ENCODE measurements at places on chromosomes 16 and 17.

DNA sequence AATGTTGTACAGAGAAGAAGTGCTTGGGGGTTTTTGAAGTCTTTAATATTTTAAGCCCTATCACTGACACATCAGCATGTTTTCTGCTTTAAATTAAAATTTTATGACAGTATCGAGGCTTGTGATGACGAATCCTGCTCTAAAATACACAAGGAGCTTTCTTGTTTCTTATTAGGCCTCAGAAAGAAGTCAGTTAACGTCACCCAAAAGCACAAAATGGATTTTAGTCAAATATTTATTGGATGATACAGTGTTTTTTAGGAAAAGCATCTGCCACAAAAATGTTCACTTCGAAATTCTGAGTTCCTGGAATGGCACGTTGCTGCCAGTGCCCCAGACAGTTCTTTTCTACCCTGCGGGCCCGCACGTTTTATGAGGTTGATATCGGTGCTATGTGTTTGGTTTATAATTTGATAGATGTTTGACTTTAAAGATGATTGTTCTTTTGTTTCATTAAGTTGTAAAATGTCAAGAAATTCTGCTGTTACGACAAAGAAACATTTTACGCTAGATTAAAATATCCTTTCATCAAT lies 57.8 kb downstream of the HLF start:
- no peak for DNase-seq

- DNase-seq: peak; percentile 26
Measured at GRCh38 chr16:88570691-88571092, 489 bp downstream of the ZC3H18 start.

- DNase-seq: no peak
Measured at GRCh38 chr17:55363033-55363432, 58.6 kb downstream of the MMD start.

DNA sequence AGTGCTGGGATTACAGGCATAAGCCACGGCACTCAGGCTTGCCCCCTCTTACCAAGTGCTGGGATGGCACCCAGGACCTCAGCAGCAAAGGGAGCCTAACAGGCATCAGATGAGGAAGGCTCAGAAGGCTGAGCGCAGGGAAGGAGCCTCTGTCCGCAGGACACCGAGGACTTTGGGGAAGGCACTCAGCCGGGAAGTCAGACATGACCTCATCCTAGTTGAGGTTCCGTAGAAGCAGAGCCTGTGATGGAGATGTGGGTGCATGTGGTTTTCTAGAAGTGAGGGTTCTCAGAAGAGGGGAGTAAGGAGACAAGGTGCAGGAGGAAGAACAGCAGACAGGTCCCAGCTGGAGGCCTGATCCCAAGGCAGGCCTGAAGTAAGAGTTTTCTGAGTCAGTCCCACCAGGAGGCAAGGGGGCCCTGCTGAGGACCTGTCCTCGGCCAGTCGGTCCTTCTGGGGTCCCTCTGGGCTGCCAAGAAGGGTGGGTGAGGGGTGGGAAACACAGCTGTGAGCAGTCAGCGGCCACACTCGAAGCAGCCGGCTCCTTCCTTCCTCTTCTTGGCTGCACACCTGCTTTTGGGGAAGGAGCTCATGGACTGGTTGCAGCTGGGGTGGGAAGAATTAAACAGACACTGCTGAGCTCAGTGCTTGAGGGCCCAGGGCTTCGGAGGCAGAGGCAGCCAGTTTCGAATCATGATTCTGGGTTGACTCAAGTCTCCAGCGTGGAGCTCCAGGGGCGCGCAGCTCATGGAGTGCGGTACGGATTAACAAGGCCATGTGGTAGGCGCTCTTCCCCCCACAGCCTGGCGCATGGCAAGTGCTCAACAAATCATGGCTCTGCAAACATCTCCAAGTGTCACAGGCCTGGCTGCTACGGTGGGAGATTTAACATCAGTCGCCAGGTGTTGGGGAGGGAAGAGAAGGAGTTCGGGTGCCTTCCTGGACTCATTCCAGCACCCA lies 38.9 kb upstream of the SNN start:
- DNase-seq: no peak

- no peak for DNase-seq
Measured at GRCh38 chr16:81335669-81336068, 20.9 kb downstream of the GAN start.

DNA sequence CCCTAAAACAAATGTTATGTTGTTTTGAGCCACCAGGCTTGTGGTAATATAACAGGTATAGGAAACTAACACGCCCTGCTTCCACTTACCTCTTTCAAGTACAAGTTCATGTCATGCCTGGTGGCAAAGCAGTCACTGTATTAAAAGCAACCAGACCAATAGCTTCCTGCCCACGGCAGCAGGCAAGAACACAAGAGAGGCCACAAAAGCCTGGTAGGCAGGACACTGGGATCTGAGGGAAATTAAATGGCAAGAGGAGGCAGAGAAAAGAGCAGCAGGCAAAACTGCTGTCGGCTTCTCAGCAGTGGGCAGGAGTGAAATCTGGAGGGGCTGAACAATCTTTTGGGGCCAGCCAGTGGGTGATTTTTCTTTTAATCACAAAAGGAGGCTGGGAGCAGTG lies 2.2 kb downstream of the CYTH1 start:
- DNase-seq: peak; percentile 51

GRCh38 chr16:19153876-19154275 lies 14.2 kb upstream of the SYT17 start:
- DNase-seq: no peak

DNA sequence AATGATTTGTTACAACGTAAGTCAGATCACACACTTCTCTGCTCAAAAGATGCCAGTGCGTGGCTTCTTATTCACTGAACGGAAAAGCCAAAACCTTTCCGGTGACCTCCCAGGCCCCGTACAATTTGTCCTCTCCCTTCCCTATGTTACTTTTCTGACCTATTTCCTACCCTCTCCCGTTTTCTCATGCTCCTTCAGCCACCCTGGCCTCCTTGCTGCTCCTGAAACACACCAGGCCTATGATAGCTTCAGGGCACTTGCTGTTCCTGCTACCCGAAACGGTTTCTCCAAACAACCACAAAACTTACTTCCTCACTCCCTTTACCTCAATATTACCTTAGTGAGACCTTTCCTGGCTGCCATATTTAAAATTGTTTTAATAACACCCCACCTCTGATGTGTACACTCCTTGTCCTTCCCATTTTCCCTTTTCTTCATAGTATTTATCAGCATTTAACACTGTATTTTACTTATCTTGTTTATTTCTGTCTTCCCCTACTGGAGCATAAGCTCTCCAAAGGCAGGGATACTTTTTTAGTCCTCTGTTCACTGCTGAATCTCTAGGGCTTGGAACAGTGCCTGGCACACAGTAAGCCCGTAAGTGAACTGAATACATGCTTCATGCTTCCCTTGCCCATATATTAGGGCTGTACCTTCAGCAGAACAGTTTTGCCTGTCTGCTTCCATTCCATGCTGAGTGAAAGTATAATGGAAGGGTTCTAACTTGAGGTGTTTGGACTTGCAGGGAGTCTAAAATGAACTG lies 10.9 kb upstream of the ARL2BP start:
- DNase-seq: no peak

- DNase-seq: no peak
Measured at GRCh38 chr17:55601874-55602364, 90.7 kb upstream of the SMIM36 start.

GRCh38 chr17:37065486-37066321 lies 117.0 kb downstream of the AATF start:
- no peak for DNase-seq

DNA sequence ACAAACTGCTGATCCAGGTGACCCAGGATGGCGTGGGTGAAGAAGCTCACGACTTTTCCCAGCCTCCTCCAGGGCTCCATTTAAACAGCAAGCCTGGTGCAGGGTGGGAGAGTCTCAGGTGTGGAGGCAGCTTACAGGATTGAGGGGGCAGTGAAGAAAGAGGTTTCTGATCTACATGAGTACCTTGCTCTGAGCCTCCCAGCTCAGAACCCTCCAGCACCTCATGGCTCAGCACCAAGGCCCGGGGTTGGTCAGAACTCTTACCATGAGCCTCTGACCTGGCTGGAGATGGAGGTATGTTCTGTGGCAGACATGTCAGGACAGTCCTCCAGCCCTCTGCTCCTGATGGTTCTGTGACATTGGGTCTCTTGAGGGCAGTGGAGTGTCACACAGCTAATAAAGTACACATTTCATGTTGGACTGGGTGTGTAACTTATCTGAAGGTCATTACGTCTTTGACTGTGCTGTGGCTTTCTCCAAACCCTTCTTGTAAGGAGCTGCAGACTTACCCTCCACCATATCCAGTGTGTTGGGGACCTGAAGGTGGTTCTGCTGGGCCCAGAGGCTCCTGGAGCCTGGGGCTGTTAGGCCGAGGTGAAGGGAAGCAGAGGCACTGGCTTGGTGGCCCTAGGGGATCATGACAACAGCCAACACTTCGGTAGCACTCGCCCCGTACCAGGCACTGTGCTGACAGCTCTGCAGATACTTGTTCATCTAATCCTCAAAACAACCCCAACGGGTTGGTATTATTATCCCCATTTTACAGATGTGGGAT lies 3.8 kb upstream of the DCAF7 start:
- DNase-seq: no peak

GRCh38 chr16:77166726-77167125 lies 24.3 kb upstream of the MON1B start:
- no peak for DNase-seq

GRCh38 chr17:59337741-59338299 lies 6.4 kb downstream of the YPEL2 start:
- no peak for DNase-seq

DNA sequence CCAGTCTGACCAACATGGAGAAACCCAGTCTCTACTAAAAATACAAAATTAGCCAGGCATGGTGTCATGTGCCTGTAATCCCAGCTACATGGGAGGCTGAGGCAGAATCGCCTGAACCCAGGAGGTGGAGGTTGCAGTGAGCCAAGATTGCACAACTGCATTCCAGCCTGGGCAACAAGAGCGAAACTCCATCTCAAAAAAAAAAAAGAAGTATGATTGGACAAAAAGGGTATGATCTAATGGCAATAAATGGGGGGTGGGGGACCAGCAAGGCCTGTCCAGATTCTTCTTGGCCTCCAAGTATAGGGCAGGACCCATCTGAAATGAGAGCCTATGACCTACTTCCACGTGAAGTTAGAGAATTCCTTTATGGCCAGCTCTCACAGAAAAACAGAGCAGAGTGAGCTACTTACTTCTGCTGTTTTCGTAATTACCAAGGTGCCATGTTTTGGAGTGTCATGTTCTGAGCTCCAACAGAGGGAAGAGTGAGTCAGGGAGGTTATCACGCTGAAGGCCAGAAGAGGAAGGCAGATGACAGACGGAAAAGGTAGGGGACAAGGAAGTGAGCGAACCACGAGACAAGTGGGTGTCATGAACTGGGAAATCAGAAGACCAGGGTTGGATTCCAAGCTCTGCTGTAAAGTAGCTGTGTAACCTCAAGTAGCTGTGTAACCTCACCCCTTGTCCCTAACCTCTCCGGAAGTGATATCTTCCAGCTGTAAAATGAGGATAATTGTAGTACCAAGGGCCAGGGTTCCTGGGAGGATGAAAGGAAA lies 3.6 kb upstream of the ZMYND15 start:
- DNase-seq: no peak

DNA sequence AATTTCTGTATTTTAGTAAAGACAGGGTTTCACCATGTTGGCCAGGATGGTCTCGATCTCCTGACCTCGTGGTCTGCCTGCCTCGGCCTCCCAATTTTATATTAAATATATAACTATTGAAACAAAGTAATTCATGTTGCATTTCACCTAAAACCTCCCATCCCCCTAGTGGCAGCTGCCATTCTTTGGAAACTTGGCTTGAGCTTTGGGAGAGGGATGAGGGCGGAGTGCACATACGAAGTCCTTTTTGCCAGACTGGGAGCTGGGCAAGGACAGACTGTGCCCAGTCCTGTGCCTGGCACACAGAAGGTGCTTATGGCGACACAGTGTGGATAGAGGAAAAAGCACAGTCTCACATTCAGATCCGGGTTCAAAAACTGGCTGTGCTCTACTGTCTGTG lies 83.8 kb downstream of the NETO2 start:
- DNase-seq: no peak

GRCh38 chr17:36535669-36536081 lies 888 bp downstream of the PIGW start:
- DNase-seq: no peak

DNA sequence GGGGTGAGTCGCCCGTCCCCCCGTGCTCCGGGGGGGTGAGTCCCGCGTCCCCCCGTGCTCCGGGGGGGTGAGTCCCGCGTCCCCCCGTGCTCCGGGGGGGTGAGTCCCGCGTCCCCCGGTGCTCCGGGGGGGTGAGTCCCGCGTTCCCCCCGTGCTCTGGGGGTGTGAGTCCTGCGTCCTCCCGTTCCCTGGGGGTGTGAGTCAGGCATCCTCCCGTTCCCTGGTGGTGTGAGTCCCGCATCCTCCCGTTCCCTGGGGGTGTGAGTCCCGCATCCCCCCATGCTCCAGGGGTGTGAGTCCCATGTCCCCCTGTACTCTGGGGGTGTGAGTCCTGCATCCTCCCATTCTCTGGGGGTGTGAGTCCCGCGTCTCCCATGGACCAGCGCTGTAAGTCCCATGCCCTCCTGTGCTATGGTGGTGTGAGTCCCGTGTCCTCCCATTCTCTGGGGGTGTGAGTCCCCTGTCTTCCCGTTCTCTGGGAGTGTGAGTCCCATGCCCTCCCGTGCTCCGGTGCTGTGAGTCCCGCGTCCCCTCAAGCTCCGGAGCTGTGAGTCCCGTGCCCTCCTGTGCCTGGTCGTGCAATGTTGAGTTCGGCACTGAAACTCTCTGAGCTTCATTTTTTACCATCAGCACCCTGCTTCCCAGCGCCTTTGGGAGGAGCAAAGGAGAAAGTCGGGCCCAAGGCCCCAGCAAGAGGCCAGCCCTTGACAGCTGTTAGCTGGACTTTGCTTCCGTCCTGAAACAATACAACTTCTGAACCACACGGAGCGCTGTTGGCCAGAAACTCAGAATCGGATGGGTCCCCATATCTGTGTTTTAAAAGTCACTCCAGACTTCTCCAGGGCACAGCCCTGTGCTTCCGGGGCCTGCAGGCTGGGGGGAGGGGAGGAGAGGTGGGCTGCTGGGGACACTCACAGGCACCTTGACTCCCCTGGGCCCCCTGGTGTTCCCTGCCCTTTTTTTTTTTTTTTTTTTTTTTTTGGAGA lies 11.5 kb upstream of the ZC3H18 start:
- no peak for DNase-seq

GRCh38 chr17:9291912-9292560 lies 270.7 kb downstream of the NTN1 start:
- no peak for DNase-seq

- no peak for DNase-seq
Measured at GRCh38 chr17:81701288-81702071, 1.7 kb upstream of the MRPL12 start.

GRCh38 chr16:65863236-65863635 lies 503.3 kb upstream of the CDH5 start:
- DNase-seq: no peak

DNA sequence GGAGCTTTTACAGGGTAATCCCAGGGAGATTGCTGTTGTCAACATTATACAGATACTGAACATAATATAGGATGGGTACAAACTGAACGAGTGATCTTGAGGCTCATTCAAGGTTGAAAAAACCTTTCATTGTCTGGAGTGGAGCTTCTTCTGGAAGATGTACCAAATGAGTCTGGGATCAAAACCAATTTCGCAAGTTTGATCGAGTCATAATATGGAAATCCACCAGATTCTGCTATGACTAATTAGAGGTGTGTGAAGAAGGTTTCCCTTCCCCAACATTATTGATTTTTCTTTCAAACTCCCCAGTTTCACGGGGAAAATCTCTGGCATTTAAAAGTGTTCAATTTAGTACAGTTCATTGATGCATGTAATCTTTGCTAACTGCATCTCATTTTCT lies 324.1 kb downstream of the ZFHX3 start:
- no peak for DNase-seq
